ENCODE measurements at places on chromosomes 5 and 9.

GRCh38 chr9:110451726-110452125, 114.1 kb upstream of the TXNDC8 start:
- DNase-seq: no peak
- no peaks in the 10 kb centered on the region for H3K36me3 ChIP-seq
- no peak overlapping the region for H3K4me3 ChIP-seq
- no peaks in the 10 kb centered on the region for H3K4me1 ChIP-seq

- H3K36me3 ChIP-seq: peaks cover 2% of the 10 kb centered on the region
- no peak overlapping the region for H3K27ac ChIP-seq
- H3K4me1 ChIP-seq: no peaks in the 10 kb centered on the region
- DNase-seq: no peak
These were observed 68.9 kb downstream of the PRDM6 start for GRCh38 chr5:123157791-123158581.

GRCh38 chr5:132456296-132456986, 34.1 kb downstream of the IRF1 start:
- peaks cover 60% of the 10 kb centered on the region for H3K36me3 ChIP-seq
- peak overlapping the region; percentile 82 for H3K4me3 ChIP-seq
- H3K4me1 ChIP-seq: peaks cover 94% of the 10 kb centered on the region
- peak overlapping the region; percentile 100 for H3K27ac ChIP-seq
- DNase-seq: peak; percentile 61

- H3K27ac ChIP-seq: no peak overlapping the region
- DNase-seq: no peak
- H3K4me1 ChIP-seq: peaks cover 19% of the 10 kb centered on the region
- peaks cover 39% of the 10 kb centered on the region for H3K36me3 ChIP-seq
These were observed 2.1 kb upstream of the INPP5E start for GRCh38 chr9:136441681-136442245.

GRCh38 chr9:25381141-25381540, 297.1 kb downstream of the TUSC1 start:
- no peak overlapping the region for H3K4me3 ChIP-seq
- no peaks in the 10 kb centered on the region for H3K27me3 ChIP-seq
- H3K27ac ChIP-seq: no peak overlapping the region
- no peaks in the 10 kb centered on the region for H3K4me1 ChIP-seq
- no peaks in the 10 kb centered on the region for H3K36me3 ChIP-seq

DNA sequence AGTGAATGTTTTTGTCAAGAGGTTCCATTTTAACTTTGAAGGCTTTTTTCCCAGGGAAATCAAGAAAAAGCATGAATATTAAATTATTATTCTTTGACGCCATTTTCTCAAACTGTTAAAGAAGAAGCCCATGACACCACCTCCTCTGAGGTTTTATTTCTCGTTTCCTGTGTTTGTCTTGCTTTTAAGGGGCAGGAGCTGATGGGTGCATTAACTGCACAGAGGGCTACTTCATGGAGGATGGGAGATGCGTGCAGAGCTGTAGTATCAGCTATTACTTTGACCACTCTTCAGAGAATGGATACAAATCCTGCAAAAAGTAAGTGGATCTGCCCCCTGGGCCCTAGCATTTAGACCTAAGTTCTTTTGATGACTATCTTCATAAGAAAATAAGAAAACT, 205.3 kb downstream of the RFK start:
- no peak overlapping the region for H3K4me3 ChIP-seq
- H3K27ac ChIP-seq: no peak overlapping the region
- no peak for DNase-seq
- H3K27me3 ChIP-seq: peaks cover 9% of the 10 kb centered on the region
- no peaks in the 10 kb centered on the region for H3K4me1 ChIP-seq

DNA sequence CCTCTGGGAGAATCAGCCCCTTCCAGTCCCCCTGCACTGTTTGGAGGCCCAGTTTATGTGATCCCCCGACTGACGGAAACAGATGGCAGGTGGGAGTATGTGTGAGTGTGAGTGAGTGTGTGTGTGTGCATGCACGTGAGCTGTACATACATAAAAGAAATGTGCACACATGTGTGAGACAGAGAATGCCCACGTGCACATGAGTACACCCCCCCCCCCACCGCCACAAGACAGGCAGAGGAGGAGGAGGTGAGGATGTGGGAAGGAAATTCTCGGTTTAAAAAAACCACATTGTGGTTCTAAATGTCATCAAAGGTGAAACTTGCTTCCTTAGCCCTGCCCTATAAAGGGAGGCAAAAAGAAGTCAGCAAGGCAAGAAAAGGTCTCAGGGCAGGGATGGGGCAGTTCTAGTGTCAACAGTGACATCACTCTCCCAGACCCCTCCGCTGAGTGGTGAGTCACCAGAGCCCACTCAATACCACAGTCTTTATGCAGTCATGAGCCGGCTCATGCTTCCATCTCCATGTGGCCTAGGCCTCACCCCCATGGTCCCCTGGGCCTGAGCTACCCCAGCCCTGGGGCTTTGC, 79.2 kb upstream of the HSPA9 start:
- DNase-seq: no peak
- H3K27me3 ChIP-seq: peaks cover 98% of the 10 kb centered on the region
- peak overlapping the region; percentile 27 for H3K4me3 ChIP-seq
- peaks cover 28% of the 10 kb centered on the region for H3K4me1 ChIP-seq
- H3K27ac ChIP-seq: peak overlapping the region; percentile 73

DNA sequence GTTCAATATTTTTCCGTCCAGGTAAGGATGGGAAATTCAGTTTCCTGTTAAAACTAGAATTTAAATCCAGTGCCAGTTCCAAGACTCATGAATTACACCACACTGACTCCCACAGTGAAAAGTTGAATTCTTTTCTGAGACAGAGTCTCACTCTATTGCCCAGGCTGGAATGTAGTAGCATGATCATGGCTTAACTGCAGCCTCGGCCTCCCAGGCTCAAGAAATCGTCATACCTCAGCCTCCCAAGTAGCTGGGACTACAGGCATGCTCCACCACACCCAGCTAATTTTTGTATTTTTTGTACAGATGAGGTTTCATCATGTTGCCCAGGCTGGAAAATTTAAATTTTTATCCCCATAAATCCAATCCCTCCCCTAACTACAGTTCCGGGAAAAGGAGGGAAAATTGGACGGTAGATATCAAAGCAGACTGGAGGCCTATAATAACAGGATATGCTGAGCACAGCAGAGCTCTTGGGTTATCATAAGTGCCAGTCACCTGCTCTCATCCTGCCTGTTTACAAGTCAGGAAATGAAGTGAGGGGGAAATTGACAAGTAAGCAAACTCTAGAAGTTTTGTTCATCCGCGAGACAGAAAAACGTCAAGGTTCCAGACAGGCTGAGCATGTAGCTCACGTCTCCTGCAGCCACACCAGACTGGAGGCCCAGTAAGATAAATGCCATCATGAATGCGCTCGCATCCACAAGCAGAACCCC, 105.7 kb downstream of the UGCG start:
- peaks cover 1% of the 10 kb centered on the region for H3K36me3 ChIP-seq
- H3K4me3 ChIP-seq: no peak overlapping the region
- no peaks in the 10 kb centered on the region for H3K27me3 ChIP-seq
- no peak overlapping the region for H3K27ac ChIP-seq

All from central memory CD8-positive, alpha-beta T cell (primary cell).